ENCODE measurements at places on chromosomes 5 and 9. TPM values are rescaled to one million over a fixed set of nuclear protein-coding genes. Genes with fewer than 3 reads are reported as not detected.

DNA sequence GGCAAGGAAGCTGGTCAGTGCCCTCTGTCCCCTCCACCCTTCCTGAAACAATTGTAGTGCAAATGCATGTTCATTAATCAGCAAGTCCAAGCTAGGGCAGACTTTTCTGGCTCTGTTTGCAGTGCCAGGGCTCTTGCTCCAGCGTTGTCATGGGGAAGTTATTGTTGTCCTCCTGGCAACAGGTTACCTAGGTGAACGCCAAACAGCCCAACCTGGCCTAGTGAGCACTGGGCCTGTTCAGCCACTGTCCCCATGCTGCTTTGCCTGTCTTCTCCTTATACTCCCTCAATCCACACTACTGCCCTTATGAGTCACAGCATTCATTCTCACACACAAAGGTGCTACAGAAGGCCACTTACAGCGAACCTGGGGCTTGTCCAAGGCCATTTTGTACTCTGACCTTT is 34.5 kb upstream of the GLIS3 start:
- no peak overlapping the region for H3K4me3 ChIP-seq
- H3K4me1 ChIP-seq: peaks cover 17% of the 10 kb centered on the region
- H3K27ac ChIP-seq: peak overlapping the region; percentile 36
- no peaks in the 10 kb centered on the region for H3K36me3 ChIP-seq
- no peaks in the 10 kb centered on the region for H3K27me3 ChIP-seq

DNA sequence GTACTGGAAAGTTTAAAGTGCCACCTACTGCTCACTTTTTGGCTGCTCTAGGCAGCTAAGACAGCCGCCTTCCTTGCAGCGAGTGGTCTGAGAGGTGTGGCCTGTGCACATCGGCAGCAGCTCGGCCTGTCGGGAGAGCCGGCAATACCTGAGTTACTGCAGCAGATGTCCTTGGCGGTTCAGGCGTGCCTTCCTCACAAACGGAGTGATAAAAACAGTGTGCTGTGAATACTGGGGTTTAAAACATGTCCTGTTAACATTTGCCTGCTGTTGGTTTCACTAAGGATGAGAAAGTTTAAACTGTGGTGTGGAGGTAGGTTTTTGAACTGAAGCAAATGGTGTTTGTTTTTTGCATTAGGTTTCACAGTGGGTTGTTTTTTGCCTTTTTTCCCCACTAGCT is 12.9 kb downstream of the TRAF2 start:
- no peak for DNase-seq
- H3K36me3 ChIP-seq: peaks cover 31% of the 10 kb centered on the region
- H3K4me1 ChIP-seq: peaks cover 36% of the 10 kb centered on the region
- no peaks in the 10 kb centered on the region for H3K27me3 ChIP-seq
- no peak overlapping the region for H3K4me3 ChIP-seq
- H3K27ac ChIP-seq: no peak overlapping the region

DNA sequence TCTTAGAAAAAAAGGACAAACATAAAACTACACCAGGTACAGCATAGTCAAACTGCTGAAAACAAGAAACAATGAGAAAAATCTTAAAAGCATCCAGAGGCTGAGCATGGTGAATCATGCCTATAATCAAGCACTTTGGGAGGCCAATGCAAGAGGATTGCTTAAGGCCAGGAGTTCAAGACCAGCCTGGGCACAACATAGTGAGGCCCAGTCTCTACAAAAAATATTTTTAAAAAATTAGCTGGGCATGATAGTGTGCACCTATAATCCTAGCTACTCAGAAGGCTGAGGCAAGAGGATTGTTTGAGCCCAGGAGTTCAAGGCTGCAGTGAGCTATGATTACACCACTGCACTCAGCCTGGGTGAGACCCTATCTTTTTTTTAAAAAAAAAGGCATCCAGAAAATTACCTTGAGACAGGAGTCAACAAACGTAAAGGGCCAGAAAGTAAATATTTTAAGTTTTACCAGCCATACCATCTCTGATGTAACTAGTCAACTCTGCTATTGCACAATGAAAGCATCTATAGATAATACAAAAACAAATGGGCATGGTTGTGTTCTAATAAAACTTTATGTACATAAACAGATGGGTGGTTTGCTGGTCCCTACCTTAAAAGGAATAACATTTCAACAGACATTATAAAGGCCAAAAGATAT is 19.8 kb downstream of the AP3B1 start:
- no peaks in the 10 kb centered on the region for H3K36me3 ChIP-seq
- H3K27me3 ChIP-seq: no peaks in the 10 kb centered on the region
- H3K27ac ChIP-seq: no peak overlapping the region
- no peak overlapping the region for H3K4me3 ChIP-seq

- H3K27ac ChIP-seq: peak overlapping the region; percentile 85
- no peaks in the 10 kb centered on the region for H3K27me3 ChIP-seq
- peaks cover 21% of the 10 kb centered on the region for H3K4me1 ChIP-seq
- no peaks in the 10 kb centered on the region for H3K36me3 ChIP-seq
- DNase-seq: no peak
These were observed 27.6 kb upstream of the DUSP1 start for GRCh38 chr5:172798422-172799215.

Gene RHOBTB3
- 72.9 TPM for total RNA-seq

DNA sequence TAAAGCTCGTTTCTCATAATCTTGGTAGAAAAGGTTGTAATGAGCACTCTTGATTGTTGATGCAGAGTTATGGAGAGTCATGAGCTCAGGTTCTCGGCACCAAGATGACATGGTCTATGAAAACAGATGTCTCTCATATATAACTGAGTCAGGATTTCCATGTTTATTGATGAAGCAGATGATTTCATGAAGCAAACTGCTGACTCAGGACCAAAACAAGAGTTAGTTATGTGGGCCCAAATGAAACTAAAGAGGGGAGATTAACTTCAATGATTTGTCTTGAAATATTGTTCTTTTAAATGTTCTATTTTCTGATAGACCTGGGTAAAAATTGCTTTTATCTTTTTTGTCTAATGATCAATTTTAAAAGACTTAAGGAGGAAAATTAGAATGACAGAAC is 258.6 kb upstream of the CTNND2 start:
- no peaks in the 10 kb centered on the region for H3K36me3 ChIP-seq
- no peak overlapping the region for H3K27ac ChIP-seq

DNA sequence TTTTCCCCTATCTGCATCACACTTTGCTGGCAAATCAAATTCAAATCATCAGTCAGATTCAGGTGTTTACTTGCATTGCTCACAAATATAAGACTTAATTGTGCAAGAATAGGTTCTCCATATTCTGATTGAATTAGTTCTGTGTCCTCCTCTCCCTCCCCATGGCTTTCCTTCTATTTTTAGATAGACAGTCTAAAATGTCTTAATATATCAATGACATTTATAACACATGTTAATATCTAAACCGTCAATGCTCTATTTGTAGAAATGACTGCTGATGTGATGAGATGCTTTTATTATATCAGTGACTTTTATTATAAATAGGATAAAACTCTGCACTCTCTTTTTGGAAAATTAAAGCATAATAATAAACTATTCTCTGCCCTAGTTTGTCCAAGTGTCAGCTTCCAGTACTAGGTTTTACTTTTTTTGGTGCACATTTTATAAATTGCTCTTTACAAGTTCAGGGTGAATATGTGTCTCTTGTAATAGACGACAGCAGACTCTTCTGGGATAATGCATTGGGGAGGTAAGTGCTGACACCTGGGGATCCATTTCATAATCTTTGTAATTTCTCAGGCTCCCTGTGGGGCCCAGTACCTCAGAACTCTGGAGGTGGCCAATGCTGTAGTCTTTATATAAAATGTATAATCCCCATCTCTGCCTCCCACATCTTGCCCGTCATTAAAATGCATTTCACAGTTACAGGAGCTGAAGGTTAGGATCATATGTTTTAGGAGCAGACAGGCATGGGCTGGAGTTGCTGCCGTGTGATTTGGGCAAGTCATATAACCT is 321.5 kb downstream of the BRINP1 start:
- no peak overlapping the region for H3K27ac ChIP-seq
- H3K4me3 ChIP-seq: no peak overlapping the region
- no peaks in the 10 kb centered on the region for H3K36me3 ChIP-seq
- no peaks in the 10 kb centered on the region for H3K27me3 ChIP-seq

Gene ZFP2
- total RNA-seq: 2.3 TPM

Gene SERF1B
- total RNA-seq: 31.1 TPM

GRCh38 chr5:146919304-146919703 is 40.7 kb upstream of the PPP2R2B start:
- no peaks in the 10 kb centered on the region for H3K36me3 ChIP-seq
- no peaks in the 10 kb centered on the region for H3K4me1 ChIP-seq
- no peak overlapping the region for H3K4me3 ChIP-seq
- no peak for DNase-seq

GRCh38 chr9:101848485-101848919 is 110.1 kb upstream of the GRIN3A start:
- H3K36me3 ChIP-seq: no peaks in the 10 kb centered on the region
- no peak for DNase-seq
- H3K27me3 ChIP-seq: no peaks in the 10 kb centered on the region

- no peak overlapping the region for H3K27ac ChIP-seq
- peaks cover 3% of the 10 kb centered on the region for H3K36me3 ChIP-seq
- H3K27me3 ChIP-seq: no peaks in the 10 kb centered on the region
- H3K4me1 ChIP-seq: no peaks in the 10 kb centered on the region
These were observed 49.9 kb upstream of the GARNL3 start for GRCh38 chr9:127214421-127215267.

All from esophagus muscularis mucosa (tissue), 4 donors.